ENCODE measurements at places on chromosomes 3 and 15.
A peak's percentile ranks its signal among the peaks of the same experiment; 100 is the strongest.

DNA sequence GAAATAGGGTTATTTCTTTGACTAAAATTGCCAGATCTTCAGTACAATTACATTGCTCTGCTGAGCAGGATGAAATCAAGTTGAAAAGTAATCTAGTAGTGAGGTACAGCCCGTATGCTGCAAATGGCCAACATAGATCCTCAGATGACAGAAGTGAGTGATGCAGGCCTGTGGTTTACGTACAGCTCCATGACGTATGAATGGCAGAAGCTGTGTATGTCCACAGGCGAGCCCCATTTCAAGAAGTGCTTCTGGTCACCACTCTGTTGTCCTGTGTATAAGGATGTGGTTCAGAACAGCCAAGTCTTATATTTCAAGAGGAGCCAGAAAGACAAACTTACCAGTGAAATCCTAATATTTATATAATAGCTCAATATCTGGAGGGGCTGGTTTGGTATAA lies 9.2 kb downstream of the CD86 start:
- DNase-seq, result no peak

GRCh38 chr3:71616571-71617021 lies 33.1 kb upstream of the FOXP1 start:
- no peak for DNase-seq

- no peak for DNase-seq
These were observed 16.8 kb downstream of the LPP start for GRCh38 chr3:188170461-188171459.

GRCh38 chr15:59111251-59111650 lies 6.3 kb downstream of the CCNB2 start:
- no peak for DNase-seq

- no peak for DNase-seq
These were observed 58.9 kb upstream of the ZNF280D start for GRCh38 chr15:56792211-56792610.

GRCh38 chr3:14957925-14958324 lies 10.5 kb downstream of the NR2C2 start:
- DNase-seq, result no peak

GRCh38 chr3:171458071-171458863 lies 1.9 kb downstream of the TNIK start:
- no peak for DNase-seq

DNA sequence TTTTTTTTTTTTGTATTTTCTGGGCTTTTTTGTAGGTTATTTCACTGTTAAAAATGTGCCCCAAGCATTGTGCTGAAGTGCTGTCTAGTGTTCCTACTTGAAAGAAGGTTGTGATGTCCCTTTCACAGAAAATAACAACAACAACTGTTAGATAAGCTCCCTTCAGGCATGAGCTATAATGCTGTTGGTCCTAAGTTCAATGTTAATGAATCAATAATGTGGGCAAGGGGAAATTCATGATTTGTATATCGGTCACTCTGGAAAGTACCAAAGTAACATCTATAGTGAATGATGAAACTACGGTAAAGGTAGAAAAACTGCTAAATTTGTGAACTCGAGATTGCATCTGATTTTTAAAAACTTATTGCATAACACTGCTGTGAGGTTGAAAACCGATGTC lies 539.4 kb downstream of the CADM2 start:
- no peak for DNase-seq

- DNase-seq, result no peak
These were observed 62.8 kb downstream of the CTDSPL start for GRCh38 chr3:37924453-37924852.

GRCh38 chr15:101054991-101055390 lies 135.8 kb downstream of the LRRK1 start:
- DNase-seq, result no peak

DNA sequence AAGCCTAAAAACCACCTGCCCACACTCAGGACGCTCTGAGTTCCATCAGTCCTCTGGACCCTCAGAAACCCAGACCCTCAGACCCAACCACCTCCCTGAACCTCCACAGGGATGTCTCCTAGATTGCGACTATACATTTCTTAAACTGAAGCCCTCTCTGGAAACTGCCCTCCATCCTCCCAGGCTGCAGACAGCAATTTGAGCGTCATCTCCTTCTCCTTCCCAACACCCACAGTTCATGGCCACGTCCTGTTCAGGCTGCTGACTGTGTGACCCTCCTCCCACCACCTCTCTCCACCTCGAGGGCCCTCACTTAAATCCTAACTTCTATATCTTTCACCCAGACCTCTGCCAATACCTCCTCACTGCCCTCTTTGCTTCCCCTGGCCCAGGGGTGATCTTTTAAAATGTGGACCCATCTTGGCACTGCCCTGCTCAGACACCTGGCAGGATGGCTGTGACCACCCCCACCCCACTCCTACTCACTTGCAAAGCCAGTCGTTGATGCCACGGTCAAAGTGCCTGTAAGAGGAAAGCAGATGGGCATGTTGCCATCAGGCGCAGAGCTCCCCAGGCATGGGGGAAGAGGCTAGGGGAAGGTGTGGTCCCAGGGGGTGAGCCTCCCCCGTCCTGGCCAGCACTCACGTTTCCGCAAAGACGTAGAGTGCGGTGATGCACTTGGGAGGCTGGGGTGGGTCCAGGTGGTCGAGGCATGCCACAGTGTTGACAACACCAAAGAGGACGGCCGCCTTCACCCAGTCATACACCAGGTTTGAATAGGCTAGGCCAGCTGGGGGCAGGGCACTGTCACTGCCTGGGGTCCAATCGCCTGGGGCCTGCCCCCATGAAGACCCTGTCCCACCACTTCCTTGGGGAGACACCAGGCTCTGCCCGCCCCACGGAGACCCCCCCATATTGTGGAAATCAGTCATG lies 6.0 kb downstream of the HHATL start:
- no peak for DNase-seq

DNA sequence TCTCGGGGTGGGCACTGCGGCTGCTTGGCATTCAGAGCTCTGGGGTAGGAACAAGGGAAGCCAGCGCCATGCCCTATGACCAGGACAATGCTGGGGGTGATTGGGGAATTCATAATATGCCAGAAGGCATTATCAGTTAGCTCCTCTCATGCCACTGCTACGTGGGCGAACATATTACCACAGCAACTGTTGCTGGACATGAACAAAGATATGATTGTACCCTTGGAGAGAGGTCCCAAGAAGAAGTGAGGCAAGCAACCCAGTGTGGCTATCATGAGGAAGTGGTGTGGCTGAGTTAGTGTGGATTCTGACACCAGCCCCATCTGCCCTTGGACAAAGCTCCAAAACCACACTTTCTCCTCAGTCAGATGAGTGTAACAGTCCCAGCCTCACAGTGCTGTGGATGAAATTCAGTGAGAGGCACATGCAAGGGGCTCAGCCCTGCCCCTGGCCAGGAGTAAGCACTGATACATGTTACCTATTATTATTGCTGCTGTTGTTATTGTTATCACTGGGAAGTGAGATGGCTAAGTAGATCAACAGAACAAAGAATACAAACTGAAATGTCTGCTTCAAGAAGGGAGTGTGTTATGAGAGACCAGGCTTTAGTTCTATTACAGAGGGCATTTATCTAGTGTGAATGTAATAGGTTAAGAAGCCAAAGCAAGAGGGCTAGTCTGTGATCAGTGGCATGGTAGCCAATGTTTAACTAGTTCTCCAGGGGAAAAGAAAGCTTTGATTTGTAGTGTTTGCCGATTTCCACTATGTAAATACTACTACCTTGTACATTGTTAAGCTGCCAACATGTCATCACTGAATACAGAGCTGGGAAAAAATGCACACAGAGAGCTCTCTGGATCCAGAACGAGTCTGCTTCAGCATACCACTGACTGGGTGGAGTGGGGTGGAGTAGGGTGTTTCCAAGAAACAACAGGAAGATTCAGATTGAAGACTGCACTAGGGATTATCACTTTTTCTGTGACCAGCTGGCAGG lies 222.3 kb upstream of the EIF1B start:
- DNase-seq, result peak; percentile 82

DNA sequence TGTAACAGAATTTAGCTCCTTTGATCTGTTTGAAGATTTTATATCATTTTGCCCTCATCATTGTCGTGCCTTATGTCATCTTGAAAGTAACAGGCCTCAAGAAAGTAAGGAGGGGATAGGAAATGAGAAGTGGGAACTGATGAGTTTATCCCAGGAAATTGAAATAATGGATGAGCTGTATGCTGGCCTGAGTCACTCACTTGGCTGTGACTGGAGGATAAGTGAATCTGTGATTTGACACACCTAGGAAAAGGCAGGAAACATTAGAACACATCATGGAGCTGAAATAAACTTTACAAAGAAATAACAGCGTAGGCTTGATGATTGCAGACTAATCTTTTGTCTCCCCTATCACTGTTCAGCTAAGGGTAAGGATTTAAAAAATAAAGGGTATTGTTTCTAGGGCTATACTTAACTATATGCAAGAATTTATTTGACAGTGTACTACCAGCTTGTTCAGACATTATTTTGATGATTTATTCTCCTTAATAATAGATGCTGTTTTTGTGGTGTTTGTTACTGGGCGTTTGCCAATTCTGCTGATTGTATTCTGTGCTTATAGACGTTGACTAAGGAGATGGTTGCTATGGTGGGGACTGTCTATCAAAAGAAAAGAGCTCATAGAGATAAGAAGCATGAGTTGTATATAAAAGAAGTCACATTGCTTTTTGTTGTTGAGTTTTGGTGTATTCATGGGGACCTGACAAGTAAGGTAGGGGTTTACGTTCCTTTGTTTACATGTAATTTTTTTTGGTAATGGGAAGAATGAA lies 105.6 kb upstream of the ROPN1 start:
- no peak for DNase-seq

GRCh38 chr3:149555927-149556326 lies 81.4 kb downstream of the TM4SF4 start:
- DNase-seq, result no peak

DNA sequence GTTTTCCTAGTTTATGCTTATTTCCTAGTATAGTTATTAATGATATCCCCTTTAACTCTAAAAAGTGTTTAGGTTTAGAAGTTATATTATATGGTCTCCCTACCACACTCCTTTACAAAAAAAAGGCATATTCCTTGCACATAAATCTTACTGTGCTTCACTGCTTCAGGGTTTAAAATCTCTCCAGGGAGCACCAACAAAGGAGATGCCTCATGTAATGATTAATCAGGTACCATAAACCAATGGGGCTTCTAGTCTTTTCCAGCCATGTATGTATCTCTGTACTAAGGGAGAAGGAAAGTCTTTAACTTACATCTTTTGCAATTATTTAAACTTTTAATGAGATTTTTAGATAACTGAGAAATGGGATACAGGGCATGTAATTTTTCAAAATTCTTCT lies 91.5 kb upstream of the RBMS3 start:
- no peak for DNase-seq

DNA sequence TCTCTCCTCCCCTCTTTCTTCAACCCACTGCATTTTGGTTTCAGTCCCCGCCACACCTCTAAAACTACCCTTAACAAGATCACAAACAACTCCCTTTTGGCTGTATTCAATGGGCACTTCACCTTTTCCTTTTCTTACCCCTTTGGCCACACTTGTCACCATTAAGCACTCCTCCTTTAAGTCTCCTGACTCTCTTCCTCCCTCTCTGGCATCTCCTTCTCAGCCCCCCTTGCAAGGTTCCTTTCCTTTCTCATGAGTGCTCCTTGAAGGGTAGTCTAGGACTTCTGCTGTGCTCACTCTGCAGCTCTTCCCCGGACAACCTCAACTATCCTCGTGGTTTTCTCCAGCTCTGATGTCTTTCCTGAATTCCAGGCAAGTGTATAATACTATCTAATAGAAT lies 103.7 kb downstream of the RPL22L1 start:
- DNase-seq, result no peak

GRCh38 chr3:132348531-132348930 lies 31.3 kb downstream of the ACP3 start:
- no peak for DNase-seq

- no peak for DNase-seq
These were observed 70.5 kb upstream of the TSEN2 start for GRCh38 chr3:12413721-12414255.

- no peak for DNase-seq
These were observed 29.4 kb upstream of the ARID3B start for GRCh38 chr15:74511583-74511982.

- no peak for DNase-seq
These were observed 32.9 kb upstream of the ACAD9 start for GRCh38 chr3:128846486-128846891.

- peak; percentile 94 for DNase-seq
These were observed 79.7 kb upstream of the CHD2 start for GRCh38 chr15:92820236-92821021.
